GM04504 (cell line): ENCODE measurements at places on chromosomes 1 and 21.

GRCh38 chr21:46219591-46220239 is 8.9 kb downstream of the LSS start:
- no peak for DNase-seq

DNA sequence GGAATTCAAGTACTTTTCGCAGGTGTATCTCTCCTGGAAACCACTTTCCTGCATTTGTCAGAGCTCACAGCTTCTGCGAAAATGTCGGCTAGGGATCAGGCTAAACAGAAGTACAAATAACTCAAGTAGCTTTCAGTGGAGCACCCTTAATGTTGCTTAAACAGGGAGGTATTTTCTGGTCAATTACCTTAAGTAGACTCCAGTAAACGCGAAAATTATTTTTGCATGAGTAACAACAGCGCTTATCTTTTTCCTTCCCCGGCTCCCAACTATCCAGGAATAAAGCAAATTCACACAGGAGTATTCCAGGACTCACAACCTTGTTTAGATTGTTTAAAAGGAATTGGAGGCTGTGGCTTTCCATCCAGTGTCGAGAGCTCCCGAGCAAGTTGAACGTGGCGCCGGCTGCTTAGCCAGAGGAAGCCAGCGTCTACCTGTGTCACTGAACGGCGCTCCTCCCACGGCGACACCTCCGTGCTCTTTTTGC is 7.3 kb upstream of the SIM2 start:
- no peak for DNase-seq

- no peak for DNase-seq
Measured at GRCh38 chr1:97364086-97364485, 556.7 kb downstream of the DPYD start.

DNA sequence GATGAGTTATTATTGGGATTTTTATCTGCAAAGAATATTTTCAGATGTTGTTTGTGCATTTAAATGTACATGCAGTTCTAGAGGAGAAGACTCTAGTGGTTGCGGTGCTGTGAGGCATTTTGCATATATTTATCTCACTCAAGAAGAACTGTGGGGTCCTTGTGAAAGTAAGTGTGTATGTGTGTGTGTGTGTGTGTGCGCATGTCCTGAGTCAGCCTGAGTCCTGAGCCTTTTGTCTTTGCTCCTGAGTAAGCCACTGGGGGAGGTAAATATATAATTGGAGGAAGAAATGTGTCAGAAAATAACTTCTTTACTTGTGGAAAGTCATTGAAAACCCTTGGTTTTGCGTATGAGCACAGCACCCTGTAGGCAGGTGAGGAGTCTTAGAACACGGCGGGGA is 55.6 kb upstream of the CD34 start:
- no peak for DNase-seq

- no peak for DNase-seq
Measured at GRCh38 chr1:201465698-201466290, 3.2 kb downstream of the PHLDA3 start.

- no peak for DNase-seq
Measured at GRCh38 chr21:23131177-23131576, 2133.0 kb downstream of the NCAM2 start.

- DNase-seq, result no peak
Measured at GRCh38 chr1:224739997-224740684, 124.0 kb downstream of the CNIH3 start.

DNA sequence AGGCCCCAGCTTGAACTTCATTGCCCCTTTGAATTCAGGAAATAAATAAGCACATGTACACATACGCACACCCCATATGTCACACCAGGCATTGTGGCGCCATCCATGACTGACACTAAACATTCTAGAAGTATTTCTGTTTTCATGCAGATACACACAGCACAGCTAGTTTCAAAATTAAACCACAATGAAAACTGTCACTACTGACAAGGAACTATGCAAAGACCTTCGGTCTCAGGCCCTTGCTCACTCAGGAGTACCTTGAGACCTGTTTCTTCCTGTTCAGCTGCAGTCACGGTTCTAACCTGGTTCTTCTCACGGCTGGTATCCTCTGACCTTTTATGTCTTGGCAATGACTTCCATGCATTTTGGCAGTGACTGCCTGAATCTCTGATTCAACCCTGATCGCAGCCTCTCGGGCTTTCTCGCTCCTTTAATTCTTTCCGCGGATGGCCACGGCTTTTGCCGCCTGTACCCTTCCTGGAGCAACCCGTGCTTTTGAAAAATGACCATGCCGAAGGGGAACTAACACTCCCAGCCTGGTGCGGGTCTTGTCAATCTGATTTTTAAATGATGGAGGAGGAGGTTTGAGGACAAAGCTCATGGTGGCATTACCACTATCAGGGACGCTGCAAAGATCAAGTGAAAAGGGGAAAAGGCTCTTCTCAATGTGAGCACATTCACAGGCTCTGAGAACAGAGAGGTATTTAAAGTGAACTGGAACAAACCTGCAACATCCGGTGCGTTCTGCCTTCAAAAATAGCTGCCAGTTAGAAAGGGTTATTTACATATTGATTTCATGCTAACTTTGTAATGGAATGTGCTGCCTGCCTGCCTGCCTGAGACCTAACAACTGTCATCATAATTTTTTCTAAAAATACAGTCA is 384.6 kb downstream of the RRAGC start:
- no peak for DNase-seq

- no peak for DNase-seq
Measured at GRCh38 chr1:217495249-217495648, 135.6 kb downstream of the GPATCH2 start.

DNA sequence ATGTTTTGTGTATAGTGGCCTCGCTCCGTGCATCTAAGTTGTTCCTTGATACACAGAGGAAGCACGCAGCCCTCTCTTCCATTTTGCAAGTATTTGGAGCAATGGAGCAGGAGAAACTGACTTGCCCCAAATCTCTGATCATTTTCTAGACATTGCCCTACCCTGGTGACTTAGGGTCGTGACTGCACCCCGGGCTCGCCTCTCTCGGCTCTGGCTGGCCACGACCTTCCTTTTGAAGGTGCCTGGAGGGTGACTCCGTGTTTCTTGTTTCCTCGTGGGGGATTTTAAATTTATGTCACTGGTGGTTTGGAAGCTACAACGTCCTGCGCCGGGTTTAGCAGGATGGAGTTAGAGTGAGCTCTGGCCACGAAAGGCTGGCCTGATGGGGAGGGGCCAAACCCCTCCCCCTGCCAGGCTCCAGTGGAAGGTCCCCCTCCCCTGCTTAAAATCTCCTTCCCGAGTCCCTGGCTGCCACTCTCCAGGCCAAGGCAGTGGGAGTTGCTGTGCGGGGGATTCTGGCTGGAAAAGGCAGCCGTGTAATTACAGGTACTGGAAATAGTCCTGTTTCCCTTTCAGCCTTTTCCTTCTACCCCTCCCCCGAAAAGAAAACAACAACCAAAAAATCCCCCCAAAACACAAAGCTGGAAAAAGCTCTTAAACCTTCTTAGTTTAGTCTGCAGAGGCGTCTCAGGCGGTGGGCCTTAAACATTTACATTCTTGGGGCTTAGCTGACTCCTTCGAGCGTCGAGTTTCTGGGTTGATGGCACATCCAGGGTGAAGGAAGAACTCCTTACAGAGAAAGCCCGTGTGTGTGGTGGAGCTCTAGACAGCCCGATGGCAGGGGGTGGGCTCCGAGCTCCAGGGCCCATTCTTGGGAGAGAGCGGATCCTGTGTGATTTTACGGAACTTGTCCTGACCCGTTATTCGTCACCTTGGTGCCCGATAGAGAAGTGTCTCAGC is 28.1 kb downstream of the SPSB1 start:
- no peak for DNase-seq

DNA sequence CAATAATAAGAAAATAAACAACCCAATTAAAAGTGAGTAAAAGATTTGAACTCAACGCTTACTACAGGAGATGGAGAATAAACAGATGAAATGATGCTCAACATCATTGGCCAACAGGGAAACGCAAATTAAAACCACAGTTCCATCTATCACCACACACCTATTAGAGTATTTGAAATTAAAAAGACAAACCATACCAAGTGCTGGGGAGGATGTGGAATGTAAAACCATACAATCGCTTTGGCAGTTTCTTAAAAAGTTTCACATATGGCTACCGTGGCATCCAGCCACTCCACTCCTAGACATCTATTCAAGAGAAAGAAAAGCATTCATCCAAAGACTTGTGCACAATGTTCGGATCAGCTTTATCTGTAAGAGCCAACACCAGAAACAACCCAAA is 1.3 kb upstream of the LRRC3 start:
- no peak for DNase-seq

GRCh38 chr1:197838836-197839235 is 63.6 kb upstream of the DENND1B start:
- DNase-seq, result peak; percentile 36

DNA sequence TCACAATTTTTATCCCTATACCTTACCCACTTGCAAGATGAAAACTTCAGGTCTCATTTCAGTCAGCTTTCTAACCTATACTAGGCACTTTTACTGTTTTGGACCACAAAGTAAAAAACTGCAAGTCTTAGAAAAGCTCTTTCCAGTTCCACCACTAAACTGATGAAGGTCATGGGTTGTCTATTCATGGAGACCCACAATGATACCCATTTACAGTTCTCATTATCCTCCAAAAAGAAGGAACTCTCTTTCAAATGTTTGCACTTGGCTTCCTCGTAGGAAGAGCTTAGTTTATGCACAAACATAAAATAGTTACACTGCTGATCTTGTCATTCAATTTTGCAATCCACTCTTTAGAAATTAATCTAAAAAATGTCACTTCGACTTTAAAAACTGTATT is 9.3 kb downstream of the ZNF281 start:
- DNase-seq, result no peak

DNA sequence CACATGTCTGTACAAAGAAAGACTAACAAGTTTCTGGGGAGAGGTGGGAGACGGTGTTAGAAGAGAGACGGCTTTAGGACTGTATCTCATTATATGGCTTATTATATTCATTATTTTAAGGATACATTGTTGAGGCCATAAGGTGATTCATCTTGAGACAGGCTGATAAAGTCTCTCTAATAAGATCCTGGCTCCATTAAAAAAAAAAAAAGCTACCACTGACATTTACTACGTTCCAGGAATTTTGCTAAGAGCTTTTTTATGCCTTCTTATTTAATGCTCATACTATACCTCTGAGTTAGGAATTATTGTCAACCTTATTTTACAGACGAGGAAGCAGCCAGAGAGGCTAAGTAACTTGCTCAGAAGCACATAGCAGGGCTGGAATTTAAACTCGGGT is 173.7 kb downstream of the GABPA start:
- no peak for DNase-seq

DNA sequence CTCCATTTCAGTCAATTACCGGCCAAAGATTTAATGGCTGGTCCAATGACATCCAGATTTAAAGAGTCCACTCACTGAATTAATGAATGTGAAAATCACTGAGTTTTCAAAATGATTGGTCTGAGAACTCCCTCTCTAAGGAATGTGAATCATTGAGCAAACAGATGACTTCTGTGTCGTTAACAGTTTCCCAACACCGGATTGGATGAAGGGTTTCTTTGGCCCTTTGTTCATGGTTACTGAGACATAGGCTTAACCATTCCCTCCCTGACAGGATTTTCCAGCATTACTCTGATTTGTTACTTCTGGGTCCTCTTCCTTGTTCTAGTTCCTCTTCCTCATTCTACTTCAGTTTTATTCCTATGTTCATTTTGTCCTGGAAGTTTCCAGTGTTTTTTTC is 1.5 kb upstream of the CLDN17 start:
- DNase-seq, result no peak

DNA sequence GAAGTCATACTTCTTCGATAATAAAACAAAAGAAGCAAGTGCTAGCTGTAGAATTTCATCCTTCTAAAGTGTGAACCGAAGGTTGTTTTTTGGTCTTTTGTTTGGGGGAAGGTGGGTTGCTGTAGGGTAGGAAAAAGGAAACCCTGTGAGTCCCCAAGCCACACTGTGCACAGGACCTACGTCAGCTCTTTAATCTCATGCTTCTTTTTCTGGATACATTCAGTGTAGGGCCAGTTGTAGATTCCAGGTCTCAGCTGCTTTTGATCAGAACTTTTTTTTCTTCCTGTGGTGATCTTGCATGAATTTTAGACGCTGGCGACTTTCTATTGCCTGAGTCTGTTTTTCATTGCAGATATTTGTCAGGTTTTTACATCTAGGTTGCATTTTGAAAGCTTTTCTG is 40.2 kb downstream of the BCL9 start:
- DNase-seq, result no peak
